ENCODE measurements at places on chromosomes 16 and 17. TPM values are rescaled to one million over a fixed set of nuclear protein-coding genes. Genes with fewer than 3 reads are reported as not detected.

The LGALS9 gene
- 6.5 TPM for total RNA-seq

The MARVELD3 gene
- 1.6 TPM for total RNA-seq

The TEKT5 gene
- 0.28 TPM for total RNA-seq

The USP6 gene
- 0.10 TPM for total RNA-seq

The PPY gene
- total RNA-seq, result not detected

The IGFBP4 gene
- 53.1 TPM for total RNA-seq

The LPO gene
- 0.17 TPM for total RNA-seq

The ZNF821 gene
- total RNA-seq, result 21.5 TPM

The TAC4 gene
- total RNA-seq, result not detected

GRCh38 chr17:49349541-49349940 is 12.5 kb downstream of the ZNF652 start:
- H3K27ac ChIP-seq, result no peak overlapping the region
- H3K27me3 ChIP-seq, result no peaks in the 10 kb centered on the region
- DNase-seq, result no peak
- H3K36me3 ChIP-seq, result peaks cover 3% of the 10 kb centered on the region

GRCh38 chr17:6286233-6286632 is 148.7 kb downstream of the AIPL1 start:
- no peaks in the 10 kb centered on the region for H3K27me3 ChIP-seq
- DNase-seq, result no peak
- H3K4me1 ChIP-seq, result no peaks in the 10 kb centered on the region
- H3K4me3 ChIP-seq, result no peak overlapping the region
- H3K36me3 ChIP-seq, result no peaks in the 10 kb centered on the region
- no peak overlapping the region for H3K27ac ChIP-seq

GRCh38 chr17:8740486-8740885 is 4.2 kb downstream of the CCDC42 start:
- no peak for DNase-seq
- peaks cover 10% of the 10 kb centered on the region for H3K4me1 ChIP-seq
- no peaks in the 10 kb centered on the region for H3K27me3 ChIP-seq
- H3K4me3 ChIP-seq, result no peak overlapping the region

GRCh38 chr16:51818342-51818944 is 667.4 kb upstream of the SALL1 start:
- H3K27me3 ChIP-seq, result no peaks in the 10 kb centered on the region
- H3K4me1 ChIP-seq, result no peaks in the 10 kb centered on the region
- no peaks in the 10 kb centered on the region for H3K36me3 ChIP-seq
- H3K27ac ChIP-seq, result no peak overlapping the region
- DNase-seq, result peak; percentile 14

DNA sequence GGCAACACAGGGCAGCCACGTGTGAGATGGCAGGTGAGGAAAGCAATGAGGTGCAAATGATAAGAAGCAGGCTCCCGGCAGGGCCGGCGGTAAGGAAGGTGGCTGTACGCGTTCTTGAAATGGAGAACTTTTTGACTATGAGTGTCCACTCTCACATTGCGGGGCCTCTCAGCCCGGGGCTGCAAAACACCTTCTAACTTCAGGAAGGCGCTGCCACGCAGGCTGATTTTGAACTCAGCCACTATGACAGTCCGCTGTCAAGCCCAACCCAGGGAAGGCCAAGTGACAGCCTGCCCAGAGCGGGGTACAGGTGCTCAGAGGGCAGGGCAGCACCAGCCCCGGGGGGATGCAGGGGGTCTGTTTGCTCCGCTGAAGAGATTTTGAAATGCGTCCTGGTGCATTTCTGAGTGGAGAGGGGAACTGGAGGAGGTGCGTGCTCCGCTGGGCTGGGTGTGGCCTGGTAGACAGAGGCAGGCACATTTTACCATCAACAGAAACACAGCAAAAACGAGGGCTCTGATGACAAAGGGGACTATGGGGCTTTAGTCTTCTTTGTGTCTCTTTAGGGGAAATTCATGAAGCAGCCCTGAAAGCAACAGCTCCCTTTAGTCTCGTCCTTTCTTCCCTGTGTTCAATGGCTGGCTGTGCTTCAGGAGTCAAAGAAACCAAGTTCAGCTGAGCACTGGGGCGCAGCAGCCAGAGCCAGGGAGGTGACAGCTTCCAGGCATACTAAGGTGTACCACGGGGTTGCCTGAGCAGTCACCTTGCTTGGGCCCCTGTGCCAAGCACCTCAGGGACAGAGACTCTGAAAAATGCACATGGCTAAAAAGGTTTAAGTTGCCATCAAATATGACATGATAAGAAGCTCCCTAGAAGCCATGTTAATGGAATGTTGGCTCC is 14.6 kb upstream of the SREBF1 start:
- DNase-seq, result no peak
- H3K27ac ChIP-seq, result no peak overlapping the region
- H3K4me1 ChIP-seq, result peaks cover 49% of the 10 kb centered on the region
- peaks cover 49% of the 10 kb centered on the region for H3K36me3 ChIP-seq
- H3K4me3 ChIP-seq, result no peak overlapping the region

DNA sequence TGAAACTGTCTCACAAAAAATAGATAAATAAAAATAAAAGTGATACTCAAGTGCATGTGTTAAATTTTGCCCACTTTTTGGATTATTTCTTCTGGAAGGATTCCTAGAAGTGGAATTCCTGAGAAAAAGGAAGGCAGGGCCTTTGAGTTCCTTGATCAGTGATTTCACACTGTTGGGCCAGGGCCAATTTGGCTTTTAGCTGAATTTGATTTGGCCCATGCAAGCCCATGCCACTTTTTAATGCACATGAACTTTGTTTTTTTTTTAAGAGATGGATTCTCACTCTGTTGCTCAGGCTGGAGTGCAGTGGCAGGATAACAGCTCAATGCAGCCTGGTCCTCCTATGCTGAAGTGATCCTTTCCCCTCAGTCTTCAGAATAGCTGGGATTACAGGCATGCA is 96.3 kb downstream of the TNFRSF13B start:
- H3K27me3 ChIP-seq, result no peaks in the 10 kb centered on the region
- H3K36me3 ChIP-seq, result no peaks in the 10 kb centered on the region
- H3K4me1 ChIP-seq, result peaks cover 12% of the 10 kb centered on the region
- H3K4me3 ChIP-seq, result no peak overlapping the region
- no peak overlapping the region for H3K27ac ChIP-seq
- DNase-seq, result peak; percentile 33

- H3K4me1 ChIP-seq, result peaks cover 16% of the 10 kb centered on the region
- DNase-seq, result no peak
- H3K27ac ChIP-seq, result no peak overlapping the region
- H3K4me3 ChIP-seq, result no peak overlapping the region
Observed at GRCh38 chr16:23840310-23840709, 4.5 kb downstream of the PRKCB start.

DNA sequence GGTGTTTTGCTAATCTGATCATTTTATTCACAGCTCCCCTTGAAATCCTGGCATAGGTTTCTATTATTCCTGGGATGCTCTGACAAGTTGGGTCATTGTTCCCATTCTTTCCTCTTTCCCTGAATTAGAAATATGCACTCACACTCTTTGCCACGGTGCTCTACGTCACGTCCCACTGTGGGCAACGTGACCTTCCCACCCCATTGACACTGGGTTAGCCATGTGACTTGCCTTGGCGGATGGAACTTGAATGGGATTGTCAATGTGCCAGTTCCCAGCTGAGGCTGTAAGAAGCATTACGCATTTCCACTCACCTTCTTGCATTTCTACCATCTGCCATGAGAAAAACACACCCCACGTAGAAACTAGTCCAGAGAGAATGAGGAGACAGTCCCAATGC is 492.4 kb downstream of the SHISA9 start:
- H3K4me1 ChIP-seq, result no peaks in the 10 kb centered on the region
- no peaks in the 10 kb centered on the region for H3K36me3 ChIP-seq
- H3K27me3 ChIP-seq, result no peaks in the 10 kb centered on the region
- peak; percentile 2 for DNase-seq

- no peaks in the 10 kb centered on the region for H3K36me3 ChIP-seq
- no peak overlapping the region for H3K27ac ChIP-seq
- H3K4me3 ChIP-seq, result no peak overlapping the region
- peaks cover 8% of the 10 kb centered on the region for H3K4me1 ChIP-seq
Observed at GRCh38 chr16:10598157-10598556, 17.8 kb upstream of the EMP2 start.

DNA sequence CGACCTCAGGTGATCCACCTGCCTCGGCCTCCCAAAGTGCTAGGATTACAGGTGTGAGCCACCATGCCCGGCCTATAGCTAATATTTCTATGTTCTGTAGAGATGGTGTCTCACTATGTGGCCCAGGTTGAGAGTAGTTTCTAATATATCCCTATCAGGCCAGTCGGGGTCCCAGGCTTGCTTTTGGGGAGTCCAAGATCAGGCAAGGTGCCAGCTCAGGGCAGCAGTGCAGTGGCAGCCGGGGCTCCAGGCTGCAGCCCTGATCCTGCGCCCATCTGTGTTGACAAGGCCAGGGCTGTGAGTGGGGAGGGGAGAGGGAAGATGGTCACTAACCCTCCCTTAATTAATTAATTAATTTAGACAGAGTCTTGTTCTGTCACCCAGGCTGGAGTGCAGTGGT is 77.6 kb upstream of the CDC42EP4 start:
- H3K27ac ChIP-seq, result no peak overlapping the region
- H3K36me3 ChIP-seq, result peaks cover 74% of the 10 kb centered on the region
- no peak overlapping the region for H3K4me3 ChIP-seq
- H3K27me3 ChIP-seq, result no peaks in the 10 kb centered on the region
- DNase-seq, result no peak

DNA sequence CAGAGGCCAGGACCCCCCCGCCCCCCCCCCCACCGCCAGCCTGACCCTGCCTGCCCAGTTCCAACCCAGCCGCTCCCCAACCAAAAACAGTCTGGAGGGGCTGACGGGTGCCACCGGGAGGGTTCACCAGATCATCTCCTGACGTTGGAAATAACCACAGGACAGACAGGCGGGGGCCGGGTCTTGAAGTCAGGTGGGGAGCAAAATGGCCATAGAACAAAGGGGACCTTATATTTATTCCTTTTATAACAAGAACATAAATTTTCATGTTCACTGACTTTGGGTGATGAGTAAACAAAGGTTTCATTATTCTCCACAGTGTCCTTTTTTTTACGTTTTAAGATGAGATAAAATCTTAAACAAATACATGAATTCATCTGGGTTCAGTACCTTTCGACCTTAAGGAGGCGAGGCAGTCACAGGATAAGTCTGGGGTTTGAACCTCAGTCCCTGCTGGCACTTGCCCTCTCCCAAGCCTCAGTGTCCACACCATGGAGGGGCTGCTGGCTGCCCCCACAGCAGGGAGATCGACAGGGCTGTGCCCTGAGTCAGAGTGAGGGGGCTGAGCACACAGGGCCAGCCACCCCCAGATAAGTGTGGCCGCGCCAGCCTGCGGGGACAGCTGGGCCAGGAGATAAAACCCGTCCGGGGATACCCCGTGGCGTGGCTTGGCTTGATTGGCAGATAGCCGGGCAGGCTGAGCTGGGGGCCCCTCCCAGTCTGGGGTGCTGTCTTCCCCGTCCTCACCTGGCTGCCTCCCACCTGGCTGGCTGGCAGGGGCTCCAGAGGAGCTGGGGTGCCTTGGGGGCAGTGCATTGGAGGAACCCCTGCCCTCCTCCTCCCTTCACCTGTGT is 15.0 kb downstream of the SLC7A5 start:
- peaks cover 75% of the 10 kb centered on the region for H3K4me1 ChIP-seq
- H3K27me3 ChIP-seq, result no peaks in the 10 kb centered on the region
- DNase-seq, result no peak

Data from spinal cord (tissue), 10 donors.